ENCODE measurements at places on chromosomes 6 and 20. TPM values are rescaled to one million over a fixed set of nuclear protein-coding genes. Genes with fewer than 3 reads are reported as not detected.

Gene SLC35F1
- total RNA-seq = 0.78 TPM

DNA sequence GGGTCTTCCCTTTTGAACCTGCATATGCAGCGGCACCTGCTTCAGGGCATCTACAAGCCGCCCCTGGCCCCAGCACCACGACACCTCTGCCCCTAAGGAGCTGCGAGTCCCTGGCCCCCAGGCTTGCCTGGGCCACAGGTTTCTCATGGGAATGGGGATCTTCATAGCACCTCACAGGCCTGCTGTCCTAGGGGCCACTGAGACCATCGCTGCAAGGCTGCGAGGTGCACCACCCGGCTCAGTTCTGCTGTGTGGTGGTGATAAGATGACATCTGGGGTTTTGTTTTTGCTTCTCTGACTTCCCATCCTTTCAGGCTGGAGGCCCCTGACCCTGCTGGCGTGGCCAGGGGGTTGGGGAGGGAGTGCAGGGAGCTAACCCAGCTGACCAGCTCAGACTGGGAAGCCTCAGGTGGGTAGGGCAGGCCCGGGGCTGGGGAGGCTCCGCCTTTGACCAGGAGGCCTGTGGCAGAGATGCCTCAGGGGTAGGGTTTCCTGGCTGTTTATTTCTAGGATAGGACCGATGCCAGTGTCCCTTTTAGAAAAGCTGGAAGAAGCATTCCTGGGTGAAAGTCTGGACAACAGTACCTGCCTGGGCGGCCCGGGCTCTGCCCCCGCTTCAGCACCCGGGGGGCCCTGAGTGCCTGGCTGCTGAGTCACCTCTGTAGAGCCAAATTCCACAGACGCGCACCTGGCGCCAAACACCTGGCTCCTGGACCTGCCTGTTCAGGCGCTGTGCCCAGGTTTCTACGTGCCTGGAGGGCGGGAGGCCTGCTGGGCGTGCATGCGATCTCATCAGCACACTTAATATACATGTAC lies 264.7 kb downstream of the DLL1 start:
- peak; percentile 78 for DNase-seq

DNA sequence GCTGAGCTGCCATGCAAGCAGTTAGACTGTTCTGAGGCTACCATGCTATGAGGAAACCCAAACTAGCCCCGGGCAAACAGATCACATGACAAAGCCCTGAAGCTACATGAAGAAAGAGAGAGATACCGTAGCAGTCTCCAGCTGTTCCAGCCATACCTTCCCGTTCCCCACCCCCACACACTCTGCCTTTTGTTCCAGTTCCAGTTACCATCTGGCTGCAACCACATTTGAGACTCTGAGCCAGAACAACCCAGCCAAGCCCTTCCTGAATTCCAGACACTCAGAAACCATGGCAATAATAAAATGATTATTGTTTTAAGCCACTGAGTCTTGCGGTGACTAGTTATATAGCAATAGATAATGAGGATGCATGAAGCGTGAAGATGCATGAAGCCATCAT lies 28.3 kb downstream of the RIN2 start:
- peak; percentile 45 for DNase-seq

GRCh38 chr20:50680105-50680960 lies 11.0 kb downstream of the RIPOR3 start:
- DNase-seq = peak; percentile 71

- no peak for DNase-seq
These were observed 167.4 kb downstream of the CDH4 start for GRCh38 chr20:61419501-61419900.

- DNase-seq = peak; percentile 64
These were observed 47.6 kb upstream of the PTGIS start for GRCh38 chr20:49615401-49616153.

DNA sequence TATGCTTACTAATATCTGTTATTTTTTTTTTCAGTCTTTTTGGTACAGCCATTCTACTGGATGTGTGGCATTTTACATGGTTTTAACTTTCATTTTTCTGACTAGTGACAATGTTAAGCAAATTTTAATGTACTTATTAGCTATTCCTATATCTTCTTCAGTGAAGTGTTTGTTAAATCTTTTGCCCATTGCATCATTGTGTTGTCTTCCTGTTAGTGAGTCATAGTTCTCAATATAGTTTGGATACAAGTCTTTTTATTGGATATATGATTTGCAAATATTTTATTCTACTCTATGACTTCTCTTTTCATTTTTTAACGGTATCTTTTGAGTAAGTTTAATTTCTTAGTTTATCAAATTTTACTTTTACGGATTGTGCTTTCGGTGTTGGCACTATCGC lies 519.4 kb downstream of the CDKAL1 start:
- no peak for DNase-seq

DNA sequence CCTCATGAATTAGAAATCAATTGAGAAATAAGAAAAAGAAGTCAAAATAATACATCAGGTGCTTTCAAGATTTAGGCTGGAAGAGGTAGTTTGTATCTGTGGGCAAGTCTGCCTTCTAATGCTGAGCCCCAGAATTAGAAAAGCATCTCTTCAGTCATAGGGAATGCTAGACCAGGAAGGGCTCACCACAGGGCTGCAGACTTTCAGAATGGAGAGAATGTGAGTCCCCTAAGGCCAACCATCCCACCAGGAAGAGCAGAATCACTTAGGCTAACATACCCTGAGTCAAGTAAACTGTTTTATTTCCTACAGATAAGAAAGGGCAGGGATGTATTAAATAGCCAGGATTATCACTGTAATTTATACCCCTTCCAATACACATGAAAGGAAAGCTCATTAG lies 510.2 kb downstream of the RNF144B start:
- DNase-seq = no peak

DNA sequence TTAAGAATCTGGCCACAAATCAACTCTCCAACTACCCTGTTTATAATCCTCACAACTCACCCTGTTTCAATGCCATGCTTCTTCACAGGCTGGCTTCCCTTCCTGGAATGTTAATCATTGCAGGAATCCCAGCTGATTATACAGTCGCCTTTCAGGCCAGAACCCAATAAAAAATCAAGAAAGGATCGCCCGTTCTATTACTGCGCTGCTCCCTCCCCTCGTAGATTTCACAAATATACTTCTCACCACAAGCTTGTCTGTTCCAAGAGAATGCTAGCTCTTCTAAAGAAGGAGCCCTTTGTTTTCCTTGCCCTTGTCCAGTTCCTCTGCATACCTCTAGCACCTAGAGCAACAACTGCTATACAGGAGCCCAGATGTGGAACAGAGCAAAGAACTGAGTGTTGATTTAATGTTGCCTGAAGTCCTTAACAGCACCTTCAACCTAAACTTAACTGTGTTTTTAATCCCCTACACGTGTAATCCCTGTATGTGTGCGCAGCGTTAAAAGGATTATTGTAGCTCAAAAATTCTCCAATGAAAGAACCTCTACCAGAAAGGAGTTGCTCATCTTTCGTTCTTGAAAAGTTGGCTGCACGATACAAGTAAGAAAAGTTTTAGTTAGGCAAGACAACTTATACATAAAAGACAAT lies 988 bp downstream of the ECHDC1 start:
- peak; percentile 20 for DNase-seq

DNA sequence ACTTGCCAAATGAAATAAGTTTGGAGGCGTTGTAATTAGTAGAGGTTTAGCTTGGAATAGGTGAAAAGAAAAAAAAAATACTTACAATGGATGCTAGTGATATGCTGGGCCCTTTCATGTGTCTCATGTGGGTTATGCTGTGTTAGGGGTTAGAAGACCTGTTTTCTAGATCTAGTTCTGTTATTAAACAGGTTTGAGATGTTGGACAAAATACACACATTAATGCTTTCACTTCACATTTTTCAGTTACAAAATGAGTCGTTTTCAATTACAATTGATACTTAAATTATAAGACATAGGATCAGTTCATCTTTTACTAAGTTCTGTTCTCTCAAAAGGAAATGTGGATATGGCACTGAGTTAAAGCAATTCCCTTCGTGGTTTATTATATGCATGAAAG lies 509.8 kb downstream of the EPM2A start:
- no peak for DNase-seq

DNA sequence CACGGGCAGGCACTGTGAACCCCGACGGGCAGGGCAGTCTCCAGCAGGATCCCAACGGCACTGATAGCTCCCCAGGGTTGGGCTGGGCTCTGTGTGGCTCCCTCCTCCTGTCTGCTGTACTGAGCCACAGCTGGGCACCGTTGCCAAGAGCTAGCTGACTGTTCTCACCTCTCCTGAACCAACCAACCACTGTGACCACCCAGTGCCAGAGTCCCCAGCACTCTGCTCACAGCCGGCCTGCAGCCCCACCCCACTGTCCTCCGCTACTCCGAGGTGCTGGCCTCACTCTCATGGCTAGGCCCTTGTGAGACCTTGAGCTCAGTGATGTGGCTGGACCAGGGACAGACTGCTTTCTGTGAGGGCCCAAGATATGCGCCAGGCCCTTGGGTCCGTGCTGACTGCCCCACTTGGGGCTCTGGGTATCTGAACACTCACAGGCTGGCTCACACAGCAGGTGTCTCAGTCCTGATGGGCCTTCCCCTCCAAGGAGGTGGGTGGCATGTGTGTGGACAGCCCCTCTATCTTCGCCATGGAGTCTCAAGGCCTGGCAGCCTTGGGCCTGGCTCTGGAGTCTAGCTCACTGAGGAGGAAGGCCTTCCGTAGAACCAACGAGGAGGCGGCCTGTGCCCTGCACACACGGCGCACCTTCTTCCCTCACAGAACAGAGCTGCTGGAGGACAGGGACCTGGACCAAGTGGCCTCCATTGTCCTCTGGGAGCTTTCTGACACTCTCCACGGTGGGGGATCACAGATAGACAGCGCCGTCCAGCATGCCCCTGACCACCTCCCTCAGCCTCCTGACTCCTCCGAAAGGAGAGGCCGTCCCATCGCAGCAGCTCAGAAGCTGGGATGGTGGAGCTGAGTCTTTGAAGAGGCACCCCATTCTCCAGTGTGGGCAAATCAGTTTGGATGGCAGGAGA lies 53.5 kb downstream of the TCP11 start:
- DNase-seq = no peak

Gene SNAP25
- 10.9 TPM for total RNA-seq

GRCh38 chr6:158122048-158122447 lies 46.0 kb downstream of the SERAC1 start:
- no peak for DNase-seq

Gene TLDC2
- not detected for total RNA-seq

Gene COQ3
- 6.5 TPM for total RNA-seq

GRCh38 chr20:53934421-53935343 lies 135.7 kb downstream of the BCAS1 start:
- DNase-seq = no peak

GRCh38 chr20:31930779-31931178 lies 21.1 kb downstream of the PDRG1 start:
- no peak for DNase-seq

Gene OVOL2
- total RNA-seq = 15.8 TPM

GRCh38 chr6:166638573-166638964 lies 11.5 kb upstream of the RPS6KA2 start:
- DNase-seq = no peak

GRCh38 chr6:15252195-15252594 lies 6.3 kb downstream of the JARID2 start:
- DNase-seq = no peak

DNA sequence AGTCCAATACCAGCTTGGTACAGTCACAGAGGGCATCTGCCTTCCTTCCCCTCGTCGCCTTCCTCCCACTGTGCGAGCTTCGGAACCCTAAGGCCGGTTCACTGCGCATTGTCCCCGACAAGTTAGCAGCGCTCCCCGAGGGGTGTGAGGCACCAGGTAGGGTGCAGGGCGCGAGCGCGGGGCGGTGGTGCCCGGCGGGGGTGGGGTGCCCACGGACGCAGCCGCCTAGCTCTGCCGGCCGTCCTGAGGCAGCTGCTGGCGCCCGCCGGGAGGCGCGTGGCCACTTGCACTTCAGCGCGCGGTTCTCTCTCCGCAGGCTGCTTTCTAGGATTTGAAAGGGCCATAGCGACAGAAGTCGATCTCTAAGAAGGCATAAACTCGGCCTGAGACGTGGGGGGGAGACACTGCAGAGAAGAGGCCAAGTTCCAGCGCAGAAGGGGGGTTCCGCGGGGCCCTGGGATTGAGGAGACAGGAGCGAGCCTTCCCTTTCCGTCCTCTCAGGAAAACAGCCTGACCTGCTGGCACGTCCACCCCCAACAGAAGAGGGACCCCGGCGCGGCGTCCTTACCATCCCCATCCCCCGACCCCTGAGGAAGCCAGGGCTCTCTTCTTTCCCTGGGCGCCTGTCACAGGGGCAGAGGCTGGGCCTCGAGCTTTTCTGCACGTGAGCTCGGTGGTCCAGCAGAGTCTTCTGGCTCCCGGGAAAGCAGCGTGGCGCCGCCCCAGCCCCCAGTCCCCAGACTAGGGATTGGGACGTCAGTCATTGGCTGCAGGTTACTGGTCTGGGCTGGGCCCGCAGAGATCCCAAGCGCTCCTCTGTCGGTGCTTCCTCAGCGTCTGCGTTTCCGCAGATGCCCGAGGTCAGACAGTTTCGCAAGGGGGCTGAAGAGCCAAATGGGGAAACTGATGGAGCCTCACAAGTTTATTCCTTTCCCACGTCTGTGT lies 15.6 kb upstream of the PRDM13 start:
- no peak for DNase-seq

- DNase-seq = no peak
These were observed 65.2 kb downstream of the PRL start for GRCh38 chr6:22231616-22232015.

- DNase-seq = no peak
These were observed 12.7 kb downstream of the CST8 start for GRCh38 chr20:23503649-23504048.

DNA sequence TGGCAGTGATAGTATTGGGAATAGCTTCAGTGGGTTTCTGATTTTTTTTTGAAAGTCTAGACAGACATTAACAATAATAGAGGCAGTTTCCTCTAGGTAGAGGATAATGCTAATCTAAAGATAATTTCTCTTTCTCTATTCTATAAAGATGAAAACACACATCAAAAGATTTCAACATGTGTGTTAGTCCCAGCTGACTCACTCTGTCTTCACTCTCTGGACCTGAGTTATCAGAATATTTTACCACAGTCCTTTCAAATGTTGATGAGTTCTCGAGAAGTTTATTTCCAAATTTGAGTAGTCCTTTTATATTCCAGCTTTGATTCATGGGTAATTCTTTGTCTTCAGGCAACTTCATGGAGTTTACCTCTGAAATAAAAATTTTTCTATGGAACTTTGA lies 17.1 kb downstream of the RPRD1B start:
- DNase-seq = no peak

Gene ADAM33
- 11.2 TPM for total RNA-seq

GRCh38 chr6:33073431-33073871 lies at the start of gene HLA-DPA1:
Gene HLA-DPA1, minus strand, starts transcription at chr6:33073649.
- no peak for DNase-seq

- no peak for DNase-seq
These were observed 47.2 kb downstream of the NOL4L start for GRCh38 chr20:32537657-32538525.

Gene CDH4
- total RNA-seq = 0.33 TPM

DNA sequence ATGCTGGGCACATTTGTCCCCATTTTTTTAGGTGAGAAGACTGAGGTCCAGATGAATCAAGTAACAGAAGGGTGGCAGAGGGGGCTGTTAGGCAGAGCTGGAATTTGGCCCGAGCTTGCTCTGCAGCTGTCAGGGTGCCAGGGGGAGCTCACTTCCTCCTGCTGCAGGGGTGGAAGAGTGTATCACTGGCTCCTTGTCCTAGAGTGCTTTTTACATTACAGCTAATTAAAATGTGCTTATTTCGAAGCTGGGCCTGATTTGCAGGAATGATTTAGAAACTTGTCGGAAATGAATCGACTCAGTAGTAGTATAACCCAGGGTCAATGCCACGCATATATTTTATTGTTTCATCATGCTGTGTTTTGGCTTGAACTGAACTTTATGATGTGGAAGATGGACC lies 11.1 kb downstream of the TOX2 start:
- DNase-seq = no peak

Measured in body of pancreas (tissue), 4 donors.